ENCODE measurements at places on chromosomes 13 and 19.

DNA sequence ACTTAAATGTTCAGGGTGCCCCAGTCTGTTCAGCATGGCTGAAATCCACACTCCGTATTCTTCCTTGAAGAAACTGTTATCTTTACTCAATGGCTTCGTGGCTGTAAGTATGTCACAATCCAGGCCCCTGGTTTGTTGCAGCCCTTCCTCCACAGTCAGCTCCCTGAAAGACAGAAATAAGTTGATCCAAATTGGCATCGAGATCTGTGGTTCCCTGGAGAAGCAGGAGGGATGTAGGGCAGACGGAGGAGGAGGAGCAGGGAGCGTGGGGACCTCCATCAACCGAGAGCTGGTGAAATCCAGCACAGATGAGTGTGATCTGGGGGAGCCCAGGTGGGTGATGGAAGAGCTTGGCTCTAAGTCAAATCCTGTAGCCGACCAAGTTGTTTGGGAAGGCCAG lies 304 bp downstream of the TSPAN16 start:
- no peak for ATAC-seq

DNA sequence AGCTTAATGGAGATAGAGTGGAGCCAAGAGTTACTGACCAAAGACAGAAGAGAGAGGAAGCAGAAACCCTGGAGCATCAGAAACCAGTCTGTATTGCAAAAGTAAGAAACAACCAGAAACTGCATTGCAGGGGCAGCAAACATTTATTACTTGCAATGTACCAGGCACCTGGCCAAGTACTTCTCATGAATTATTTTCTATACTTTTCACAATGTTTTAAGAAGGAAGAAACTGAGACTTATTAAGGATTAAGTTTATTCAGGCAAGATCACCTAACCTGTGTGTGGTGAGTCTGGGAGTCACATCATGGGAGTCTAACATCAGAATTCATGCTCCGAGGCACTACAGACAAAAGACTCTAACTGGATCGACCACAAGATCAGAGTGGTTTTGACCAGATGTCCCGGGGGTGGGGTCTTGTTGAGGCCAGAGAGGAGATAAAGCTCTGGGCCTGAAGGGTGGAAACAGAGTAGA lies 47.4 kb downstream of the TNFRSF19 start:
- no peak for ATAC-seq

- ATAC-seq, result no peak
Measured at GRCh38 chr13:29143847-29144246, 323.7 kb downstream of the MTUS2 start.

GRCh38 chr13:105442949-105443699 lies 1092.3 kb downstream of the EFNB2 start:
- no peak for ATAC-seq

GRCh38 chr19:29837996-29838395 lies 26.2 kb downstream of the CCNE1 start:
- ATAC-seq, result no peak

DNA sequence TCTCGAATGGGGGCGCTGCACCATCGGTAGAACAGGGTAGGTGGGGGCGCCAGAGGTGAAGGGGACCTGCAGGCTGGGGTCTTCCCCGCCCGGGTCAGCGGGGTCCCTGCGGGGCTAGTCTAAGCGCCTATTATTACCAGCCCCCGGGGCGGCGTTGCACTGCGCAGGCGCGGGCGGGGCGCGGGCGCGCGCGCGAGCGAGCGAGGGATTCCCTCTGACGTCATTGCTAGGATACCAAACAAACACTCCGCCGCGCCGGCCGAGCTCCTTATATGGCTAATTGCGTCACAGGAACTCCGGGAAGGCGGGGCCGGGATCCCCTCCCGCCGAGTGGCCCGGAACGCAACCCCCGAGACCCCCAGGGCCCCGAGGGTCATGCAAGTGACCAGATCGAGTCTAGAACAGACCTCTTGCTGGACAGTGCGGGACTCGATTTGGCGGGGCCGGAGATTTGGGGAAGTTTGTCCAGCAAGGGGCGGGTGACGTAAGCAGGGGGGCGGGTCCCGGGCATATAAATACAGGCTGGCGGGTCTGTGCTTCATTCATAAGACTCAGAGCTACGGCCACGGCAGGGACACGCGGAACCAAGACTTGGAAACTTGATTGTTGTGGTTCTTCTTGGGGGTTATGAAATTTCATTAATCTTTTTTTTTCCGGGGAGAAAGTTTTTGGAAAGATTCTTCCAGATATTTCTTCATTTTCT lies at the start of gene FOSB:
TSS of gene FOSB (plus strand) at position 541 of the 703 bp plus-strand sequence. CDS start 591 bp downstream, outside the sequence.
- ATAC-seq, result peak; percentile 34

- ATAC-seq, result no peak
Measured at GRCh38 chr13:41700790-41701310, 243.5 kb downstream of the RGCC start.

DNA sequence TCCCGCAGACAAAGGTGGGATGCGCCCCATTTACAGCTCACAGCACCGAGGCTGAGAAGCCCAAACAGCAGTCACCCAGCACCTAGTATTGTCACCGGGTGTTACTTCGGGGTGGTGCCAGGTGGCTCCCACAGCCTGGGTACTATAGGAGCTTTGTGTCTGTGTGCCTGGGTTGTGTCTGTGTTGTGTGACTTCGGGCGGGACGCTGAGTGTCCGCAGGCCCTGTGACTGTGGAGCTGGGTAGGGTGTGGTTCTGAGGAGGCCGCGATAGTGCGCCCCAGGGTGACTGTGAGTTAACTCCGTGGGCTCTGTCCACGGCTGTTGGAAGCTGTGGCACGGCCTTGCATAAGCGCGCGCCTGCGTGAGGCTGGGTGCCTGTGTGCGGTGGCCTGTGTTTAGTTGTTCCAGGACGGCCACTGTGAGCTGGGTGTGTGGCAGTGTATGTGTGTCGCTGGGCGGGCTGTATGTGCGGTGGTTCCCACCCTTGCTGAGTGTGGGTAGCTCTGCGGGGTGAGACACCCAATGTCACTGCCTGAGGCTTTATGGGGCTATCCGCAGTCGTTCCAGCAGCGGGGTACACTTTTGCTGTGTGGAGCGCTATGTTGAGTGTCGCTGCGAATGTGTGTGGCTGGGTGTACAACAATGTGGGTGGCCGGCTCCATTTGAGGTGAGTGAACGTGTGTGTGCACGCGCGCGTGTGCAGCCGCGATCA lies 559 bp upstream of the SSBP4 start:
- peak; percentile 16 for ATAC-seq

DNA sequence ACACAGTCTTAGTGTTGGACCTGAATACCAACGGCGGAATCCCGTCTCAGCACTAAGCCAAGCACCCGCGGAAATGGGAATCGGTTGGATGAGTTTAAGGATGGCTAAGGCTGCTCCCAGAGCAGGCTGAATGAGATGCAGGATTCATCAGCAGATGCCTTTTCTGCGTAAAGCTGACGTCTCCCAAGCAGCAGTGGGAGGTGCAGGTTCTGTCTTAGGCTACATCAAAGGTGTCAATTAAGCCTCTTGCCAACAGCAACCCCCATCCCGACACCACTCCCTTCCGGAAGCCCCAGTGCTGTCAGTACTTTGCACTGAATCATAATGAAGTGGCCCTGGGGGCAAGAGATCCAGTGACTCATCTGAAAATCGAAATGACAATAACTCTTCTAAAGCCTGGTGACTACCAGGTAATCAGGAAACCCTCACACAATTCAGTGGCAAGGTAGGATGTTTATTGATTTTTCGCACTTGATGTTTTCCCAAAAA lies 275.6 kb downstream of the DCLK1 start:
- no peak for ATAC-seq

DNA sequence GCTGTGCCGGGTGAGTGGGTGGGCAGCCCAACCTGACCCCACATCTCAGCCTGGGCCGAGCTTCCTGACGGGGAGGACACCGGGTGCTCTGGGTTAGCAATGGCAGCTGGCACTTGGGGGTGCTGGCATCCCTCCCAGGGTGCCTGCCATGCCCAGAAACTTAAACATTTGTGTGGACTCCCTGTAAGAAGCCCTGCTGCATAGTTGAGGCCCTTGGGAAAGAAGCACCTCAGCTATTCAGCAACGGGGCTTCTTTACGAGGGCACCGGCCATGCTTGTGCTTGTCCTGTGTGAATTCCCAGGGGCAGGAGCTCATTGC lies 33.8 kb upstream of the MEDAG start:
- no peak for ATAC-seq

- ATAC-seq, result no peak
Measured at GRCh38 chr13:80740071-80740470, 399.1 kb upstream of the SPRY2 start.

DNA sequence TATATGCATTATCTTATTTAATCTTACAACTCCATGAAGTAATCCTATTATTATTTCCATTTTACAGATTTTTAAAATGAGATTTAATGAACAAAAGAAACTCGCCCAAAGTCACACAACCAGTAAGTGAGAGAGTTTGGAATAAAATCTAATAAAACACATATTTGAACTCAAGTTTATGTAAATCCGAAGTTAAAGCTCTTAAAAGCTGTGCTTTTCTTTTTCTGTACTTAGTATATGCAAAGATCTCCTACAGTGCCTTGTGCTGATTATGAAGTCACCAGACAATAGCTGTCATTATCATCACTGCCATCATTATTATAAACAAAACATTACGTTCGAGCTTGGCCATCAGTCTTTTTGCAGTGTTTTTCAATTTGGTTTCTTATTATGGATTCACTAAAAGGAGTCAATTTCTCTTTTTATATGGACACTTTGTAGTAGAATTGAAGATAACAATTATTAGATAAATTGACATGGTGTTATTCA lies 29.7 kb upstream of the ENOX1 start:
- no peak for ATAC-seq

GRCh38 chr13:25699056-25699455 lies 327.3 kb downstream of the ATP8A2 start:
- no peak for ATAC-seq

GRCh38 chr13:33528896-33529295 lies 243.3 kb upstream of the STARD13 start:
- no peak for ATAC-seq

- peak; percentile 65 for ATAC-seq
Measured at GRCh38 chr13:97124915-97125809, 97.0 kb upstream of the MBNL2 start.

GRCh38 chr19:2240881-2241760 lies 4.5 kb downstream of the SF3A2 start:
- no peak for ATAC-seq

- no peak for ATAC-seq
Measured at GRCh38 chr19:50418176-50419021, at the start of gene SPIB. Gene SPIB (plus strand): TSS chr19:50418938. CDS start chr19:50418963, 25 bp downstream.

DNA sequence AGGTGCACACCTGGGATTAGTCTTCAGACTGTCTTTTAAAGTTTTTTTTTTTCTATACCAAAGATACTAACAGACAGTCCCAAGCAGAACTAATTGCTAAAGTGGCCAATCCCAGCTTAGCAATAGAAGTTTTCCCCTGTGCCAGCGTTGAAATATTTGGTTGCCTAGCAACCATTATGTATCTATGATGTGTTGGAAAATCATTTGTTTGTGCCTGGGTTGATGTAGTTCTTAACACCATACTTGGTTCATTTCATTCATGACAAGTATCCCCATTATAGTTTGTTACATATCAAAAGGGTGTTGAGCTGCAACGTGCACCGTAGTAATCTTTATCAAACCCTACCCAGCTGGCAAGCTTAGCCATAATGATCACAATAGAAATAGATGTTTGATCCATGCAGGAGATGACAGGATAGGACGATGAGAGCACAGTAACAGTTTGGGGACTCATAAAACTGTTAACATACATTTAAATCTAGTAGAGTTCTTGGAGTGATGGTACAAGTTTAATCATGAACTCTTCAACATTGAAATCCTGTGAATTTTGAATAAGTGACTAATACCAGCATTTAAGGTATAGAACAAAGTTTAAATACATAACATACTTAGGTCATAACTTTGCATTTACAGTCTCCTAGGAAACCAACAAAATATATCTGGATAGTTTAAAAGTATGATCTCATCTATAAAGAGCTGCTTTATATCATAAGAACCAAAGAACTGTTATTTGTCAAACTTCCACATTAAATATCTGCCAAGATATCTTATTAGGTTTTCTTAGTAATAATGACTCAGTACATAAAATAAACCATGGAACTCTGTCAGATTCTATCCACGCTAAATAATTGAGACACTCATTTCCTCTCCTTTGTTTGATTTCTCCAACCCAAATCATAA lies 73.4 kb downstream of the MBNL2 start:
- ATAC-seq, result no peak

GRCh38 chr13:94331281-94331680 lies 148.2 kb downstream of the DCT start:
- no peak for ATAC-seq

DNA sequence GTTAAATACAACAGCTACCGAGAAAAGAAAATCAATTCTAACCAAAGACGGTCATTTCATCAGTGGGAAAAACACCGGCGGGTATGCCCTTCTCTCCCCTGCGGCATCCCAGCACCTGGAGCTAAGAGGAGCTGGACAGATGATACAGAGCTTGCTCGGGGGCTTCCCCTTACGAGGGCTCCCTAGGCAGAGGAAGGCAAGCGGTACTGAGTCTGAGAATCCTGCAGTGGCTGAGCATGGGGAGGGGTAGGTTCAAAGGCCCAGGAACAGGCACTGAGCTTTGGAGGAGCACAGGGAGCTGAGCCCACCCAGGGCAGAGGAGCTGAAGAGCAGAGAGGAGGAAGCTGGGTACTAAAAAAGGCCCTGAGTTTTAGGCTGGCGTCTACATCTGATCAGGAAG lies 12.7 kb downstream of the STK24 start:
- ATAC-seq, result peak; percentile 72

- no peak for ATAC-seq
Measured at GRCh38 chr19:42497492-42498168, 30.7 kb downstream of the CEACAM1 start.

Data from activated T-helper 17 cell treated with anti-CD3 and anti-CD28 coated beads, Interleukin-2, amount 50 U/mL, for 72 hours (primary cell).